ENCODE measurements at places on chromosomes 1 and 21. TPM values are rescaled to one million over a fixed set of nuclear protein-coding genes. Genes with fewer than 3 reads are reported as not detected.

Gene PROK1
- 245 TPM for total RNA-seq

Gene OR2T33
- total RNA-seq = not detected

Gene SLAMF6
- total RNA-seq = 0.72 TPM

Gene MROH9
- 0.24 TPM for total RNA-seq

Gene CADM3
- total RNA-seq = not detected

Gene GSTM5
- 163 TPM for total RNA-seq

Gene SYPL2
- 1.1 TPM for total RNA-seq

Gene GJA4
- total RNA-seq = 6.3 TPM

Gene SPRR1B
- not detected for total RNA-seq

Gene TFF1
- not detected for total RNA-seq

Gene PDIK1L
- total RNA-seq = 12.7 TPM

GRCh38 chr1:186531561-186532165, 70.7 kb upstream of the PDC start:
- no peak overlapping the region for H3K4me3 ChIP-seq
- no peak overlapping the region for H3K27ac ChIP-seq
- DNase-seq = no peak
- no peaks in the 10 kb centered on the region for H3K36me3 ChIP-seq
- no peaks in the 10 kb centered on the region for H3K27me3 ChIP-seq

DNA sequence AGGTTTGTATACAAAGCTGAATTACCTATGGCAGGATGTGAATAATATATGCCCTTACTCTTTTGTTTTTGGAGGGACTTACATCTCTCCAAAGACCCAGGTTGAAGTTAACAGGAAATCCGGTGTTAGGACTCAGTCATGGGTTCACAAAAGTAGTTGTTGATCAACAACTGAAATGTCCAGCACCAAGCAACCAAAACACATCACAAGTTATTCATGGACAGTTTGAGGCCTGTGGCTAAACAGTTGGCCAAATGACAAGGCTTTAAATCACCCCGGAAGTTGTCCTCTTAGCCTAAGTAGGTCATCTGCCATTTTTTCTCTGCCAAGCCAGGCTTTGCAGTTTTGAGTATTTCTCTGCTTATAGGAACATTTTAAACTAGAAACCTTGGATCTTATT, 89.9 kb downstream of the CD247 start:
- DNase-seq = no peak
- no peaks in the 10 kb centered on the region for H3K36me3 ChIP-seq
- no peaks in the 10 kb centered on the region for H3K4me1 ChIP-seq
- H3K27me3 ChIP-seq = no peaks in the 10 kb centered on the region

DNA sequence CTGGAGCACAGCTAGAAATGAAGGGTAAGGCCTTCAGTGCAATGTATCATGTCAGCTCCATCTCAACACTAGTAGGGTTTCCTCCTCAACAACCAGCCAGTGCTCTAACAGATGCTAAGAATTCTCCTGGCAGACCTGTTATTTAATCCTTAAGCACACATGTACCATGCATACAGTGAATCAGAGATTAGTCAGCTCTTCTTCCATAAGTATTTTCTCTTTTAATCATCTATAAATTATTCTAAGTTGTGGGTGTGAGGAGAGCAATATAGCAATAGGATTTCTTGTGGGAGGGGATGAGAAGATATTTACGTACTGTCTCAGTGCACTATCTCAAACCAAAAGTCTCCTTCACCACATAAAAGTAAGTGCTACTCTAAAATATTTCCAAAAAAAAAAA, 95.3 kb downstream of the COP1 start:
- no peaks in the 10 kb centered on the region for H3K4me1 ChIP-seq
- H3K27me3 ChIP-seq = no peaks in the 10 kb centered on the region
- no peak for DNase-seq
- H3K4me3 ChIP-seq = no peak overlapping the region
- no peaks in the 10 kb centered on the region for H3K36me3 ChIP-seq

- no peaks in the 10 kb centered on the region for H3K36me3 ChIP-seq
- no peak overlapping the region for H3K27ac ChIP-seq
- no peak for DNase-seq
- peaks cover 16% of the 10 kb centered on the region for H3K4me1 ChIP-seq
- H3K27me3 ChIP-seq = no peaks in the 10 kb centered on the region
- no peak overlapping the region for H3K4me3 ChIP-seq
Observed at GRCh38 chr1:205675247-205675646, 5.1 kb downstream of the SLC45A3 start.

DNA sequence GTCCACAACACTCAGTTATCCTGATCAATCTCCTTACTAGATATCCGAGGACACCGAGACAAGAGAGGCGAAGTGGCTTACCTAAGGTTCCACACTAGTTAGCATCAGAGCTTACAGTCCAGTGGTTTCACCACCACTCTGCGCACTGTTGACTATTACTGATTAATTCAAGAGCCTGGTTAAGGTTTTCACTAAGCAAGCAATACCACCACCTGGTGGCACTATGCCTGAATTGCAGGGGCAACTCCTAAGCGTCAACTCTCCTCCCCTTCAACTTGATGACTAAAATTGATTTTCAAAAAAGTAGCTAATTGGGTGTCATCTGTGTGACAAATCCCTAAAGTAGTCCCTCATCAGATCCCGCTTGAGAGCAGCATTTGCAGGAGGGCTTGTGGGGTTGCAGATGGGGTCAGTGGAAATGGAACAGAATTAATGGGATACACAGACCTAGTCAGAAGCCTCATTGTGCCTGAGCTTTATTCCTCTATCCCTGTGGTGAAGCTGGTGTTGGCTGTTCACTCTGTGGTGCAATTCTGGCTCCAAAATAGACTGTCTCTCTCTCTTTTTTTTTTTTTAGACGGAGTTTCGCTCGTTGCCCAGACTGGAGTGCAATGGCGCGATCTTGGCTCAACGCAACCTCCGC, 9.1 kb downstream of the TTC22 start:
- H3K4me3 ChIP-seq = no peak overlapping the region
- no peaks in the 10 kb centered on the region for H3K4me1 ChIP-seq
- no peak overlapping the region for H3K27ac ChIP-seq
- DNase-seq = no peak

DNA sequence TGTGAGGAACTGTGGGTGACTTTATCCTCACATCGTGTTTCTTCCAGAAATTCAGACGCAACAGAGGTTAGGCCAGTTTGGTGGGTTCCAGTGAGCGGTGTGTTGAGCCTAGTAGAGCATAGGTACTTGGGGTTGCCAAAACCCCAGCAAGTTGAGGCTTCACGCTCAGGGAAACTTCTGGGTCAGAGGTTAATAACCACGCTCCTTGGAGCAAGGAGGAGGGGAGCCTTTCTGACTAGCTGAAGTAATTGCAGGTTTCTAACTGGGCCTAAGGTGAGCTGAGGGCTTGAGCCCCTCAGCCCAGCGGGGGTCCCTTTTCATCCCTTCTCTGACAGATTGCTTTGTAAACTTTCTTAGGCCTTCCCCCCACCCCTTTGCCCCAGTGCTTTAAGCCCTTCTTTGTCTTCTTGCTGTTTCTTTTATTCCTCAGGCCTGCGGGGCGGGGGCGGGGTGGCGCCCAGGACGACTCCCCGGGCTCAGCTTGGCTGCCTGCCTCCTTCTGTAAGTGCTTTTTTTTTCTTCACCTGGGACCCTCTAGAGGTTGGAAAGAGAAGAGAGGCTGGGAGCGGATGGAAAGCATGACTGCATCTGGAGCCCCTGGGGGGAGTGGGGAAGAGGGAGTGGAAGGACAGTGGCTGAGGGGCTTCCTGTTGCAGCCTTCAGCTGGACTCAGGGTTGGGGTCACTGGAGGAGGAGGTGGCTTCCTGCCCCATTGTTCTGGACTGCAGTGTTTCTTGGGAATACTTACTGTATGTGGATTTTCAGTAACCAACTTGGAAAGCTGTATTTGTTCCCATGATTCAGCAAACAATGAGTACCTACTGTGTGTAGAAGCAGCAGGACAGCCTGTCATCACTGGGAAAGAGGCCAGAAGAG, 1.3 kb upstream of the ZNF436 start:
- no peaks in the 10 kb centered on the region for H3K36me3 ChIP-seq
- no peak overlapping the region for H3K4me3 ChIP-seq
- peak overlapping the region; percentile 94 for H3K27ac ChIP-seq
- DNase-seq = peak; percentile 56

DNA sequence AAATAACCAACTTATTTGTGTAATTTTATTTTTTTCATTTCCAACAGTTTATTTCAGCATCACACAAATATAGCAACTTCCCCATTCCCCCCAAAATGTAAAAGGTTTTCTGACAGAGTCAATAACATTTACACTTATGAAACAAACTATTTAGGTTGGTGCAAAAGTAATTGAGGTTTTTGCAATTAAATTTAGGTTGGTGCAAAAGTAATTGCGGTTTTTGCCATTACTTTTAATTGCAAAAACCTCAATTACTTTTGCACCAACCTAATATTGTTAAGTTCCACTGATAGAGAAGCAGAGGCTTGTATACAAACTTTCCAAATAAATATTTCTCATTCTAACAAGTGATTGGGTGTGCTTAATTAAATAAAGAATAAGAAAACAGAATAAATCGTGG, 270.9 kb upstream of the DUSP10 start:
- no peaks in the 10 kb centered on the region for H3K27me3 ChIP-seq
- no peak overlapping the region for H3K4me3 ChIP-seq
- H3K27ac ChIP-seq = no peak overlapping the region
- H3K4me1 ChIP-seq = no peaks in the 10 kb centered on the region

- no peak for DNase-seq
- no peak overlapping the region for H3K4me3 ChIP-seq
- H3K27me3 ChIP-seq = no peaks in the 10 kb centered on the region
- H3K4me1 ChIP-seq = no peaks in the 10 kb centered on the region
- no peaks in the 10 kb centered on the region for H3K36me3 ChIP-seq
Observed at GRCh38 chr1:104874044-104874443, 1124.3 kb downstream of the AMY1C start.

GRCh38 chr1:148264374-148265276, 112.5 kb upstream of the NBPF11 start:
- no peaks in the 10 kb centered on the region for H3K27me3 ChIP-seq
- H3K4me3 ChIP-seq = no peak overlapping the region
- H3K27ac ChIP-seq = no peak overlapping the region

- H3K27me3 ChIP-seq = no peaks in the 10 kb centered on the region
- H3K4me1 ChIP-seq = no peaks in the 10 kb centered on the region
- no peak overlapping the region for H3K27ac ChIP-seq
- DNase-seq = no peak
- no peaks in the 10 kb centered on the region for H3K36me3 ChIP-seq
- no peak overlapping the region for H3K4me3 ChIP-seq
Observed at GRCh38 chr1:169884634-169885033, 9.1 kb downstream of the SCYL3 start.

GRCh38 chr1:119133987-119134386, 6.5 kb downstream of the WARS2 start:
- H3K4me1 ChIP-seq = peaks cover 1% of the 10 kb centered on the region
- DNase-seq = no peak
- H3K4me3 ChIP-seq = no peak overlapping the region
- H3K27ac ChIP-seq = no peak overlapping the region

- DNase-seq = no peak
- H3K27ac ChIP-seq = no peak overlapping the region
- no peak overlapping the region for H3K4me3 ChIP-seq
- peaks cover 1% of the 10 kb centered on the region for H3K4me1 ChIP-seq
- H3K27me3 ChIP-seq = no peaks in the 10 kb centered on the region
Observed at GRCh38 chr1:214331180-214331579, 50.2 kb downstream of the SMYD2 start.

- H3K36me3 ChIP-seq = no peaks in the 10 kb centered on the region
- H3K27me3 ChIP-seq = no peaks in the 10 kb centered on the region
- no peak overlapping the region for H3K4me3 ChIP-seq
Observed at GRCh38 chr1:208080396-208081286, 163.5 kb downstream of the PLXNA2 start.

DNA sequence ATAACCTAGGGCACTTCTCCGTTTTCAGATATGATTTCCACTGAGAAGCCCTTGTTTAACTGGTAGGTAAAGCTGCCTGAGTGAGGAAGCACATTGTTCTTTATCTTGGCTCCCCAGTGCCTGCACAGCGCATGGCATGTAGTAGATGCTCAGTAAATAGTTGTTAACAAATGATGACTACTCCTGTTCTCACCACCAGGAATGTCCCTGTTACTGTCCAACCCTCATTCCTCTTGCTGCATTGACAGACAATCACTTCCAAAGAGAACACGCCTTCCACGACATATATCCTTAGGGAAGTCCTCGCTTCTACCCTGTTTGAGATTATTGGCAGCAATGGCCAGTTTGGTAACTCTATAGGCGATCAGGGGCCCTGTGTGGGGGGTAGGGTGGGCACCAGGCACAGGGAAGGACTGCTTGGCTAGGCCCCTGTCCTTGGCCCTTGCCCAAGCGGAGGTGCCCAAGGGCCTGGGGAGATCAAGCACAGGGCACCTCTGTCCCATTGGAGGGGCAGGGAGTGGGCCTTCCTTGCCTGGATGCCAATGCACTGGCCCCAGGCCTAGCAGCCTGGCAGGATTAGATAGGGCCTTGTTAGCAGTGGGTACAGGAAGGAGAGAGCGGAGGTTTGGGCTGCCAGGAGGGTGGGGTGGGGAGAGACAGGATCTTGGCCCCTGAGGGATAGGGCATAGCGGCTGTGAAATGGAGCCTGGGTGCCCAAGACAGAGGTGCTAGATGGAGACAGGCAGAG, 10.2 kb downstream of the NES start:
- no peak overlapping the region for H3K4me3 ChIP-seq
- H3K27ac ChIP-seq = no peak overlapping the region
- no peaks in the 10 kb centered on the region for H3K4me1 ChIP-seq
- no peaks in the 10 kb centered on the region for H3K27me3 ChIP-seq
- DNase-seq = no peak

GRCh38 chr1:207766569-207766968, 14.7 kb downstream of the CD46 start:
- no peak overlapping the region for H3K4me3 ChIP-seq
- no peak for DNase-seq
- H3K36me3 ChIP-seq = no peaks in the 10 kb centered on the region
- no peaks in the 10 kb centered on the region for H3K4me1 ChIP-seq

- H3K27ac ChIP-seq = no peak overlapping the region
- no peak for DNase-seq
- H3K27me3 ChIP-seq = no peaks in the 10 kb centered on the region
Observed at GRCh38 chr1:113835686-113836290, 23.5 kb upstream of the RSBN1 start.

DNA sequence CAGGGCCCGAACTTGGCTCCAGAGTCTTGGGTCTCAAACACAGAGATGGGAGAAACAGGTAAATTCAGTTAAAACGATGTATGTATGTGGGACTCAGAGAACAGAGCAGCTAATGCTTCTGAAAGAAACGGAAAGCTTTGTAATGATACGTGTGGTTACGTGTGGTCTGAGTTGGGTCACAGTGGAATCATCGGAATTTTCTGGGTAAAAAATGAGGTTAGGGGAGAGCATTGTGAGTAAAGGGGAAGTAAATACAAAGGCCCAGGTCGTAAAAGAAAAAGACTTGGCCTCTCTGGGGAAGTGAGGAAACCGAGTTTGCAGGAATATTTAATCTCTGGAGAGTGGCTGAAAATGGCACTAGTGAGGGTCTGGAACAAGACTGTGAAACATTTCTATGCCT, 8.3 kb downstream of the NHLH2 start:
- no peaks in the 10 kb centered on the region for H3K4me1 ChIP-seq
- H3K4me3 ChIP-seq = no peak overlapping the region
- DNase-seq = no peak
- H3K36me3 ChIP-seq = no peaks in the 10 kb centered on the region
- H3K27me3 ChIP-seq = peaks cover under 1% of the 10 kb centered on the region
